ENCODE measurements at places on chromosomes 3 and 15. TPM values are rescaled to one million over a fixed set of nuclear protein-coding genes. Genes with fewer than 3 reads are reported as not detected.

Gene PLA2G4D
- total RNA-seq: not detected

Gene C3orf62
- 2.6 TPM for total RNA-seq

Gene CCR3
- not detected for total RNA-seq

Gene CPLX3
- total RNA-seq: not detected

Gene GCSAM
- 0.29 TPM for total RNA-seq

Gene PATL2
- 2.2 TPM for total RNA-seq

Gene SCAMP5
- 2.9 TPM for total RNA-seq

Gene ZNF592
- total RNA-seq: 21.3 TPM

Gene CDCP1
- total RNA-seq: 3.9 TPM

Gene TMEM207
- total RNA-seq: not detected

Gene GPR149
- not detected for total RNA-seq

Gene TCAIM
- total RNA-seq: 21.0 TPM

Gene DPPA2
- total RNA-seq: not detected

Gene CCDC54
- total RNA-seq: not detected

Gene ZNF35
- total RNA-seq: 16.1 TPM

Gene TBC1D2B
- total RNA-seq: 57.9 TPM

Gene UNC13C
- 0.05 TPM for total RNA-seq

Gene LARP6
- 38.0 TPM for total RNA-seq

Gene PFN2
- total RNA-seq: 92.4 TPM

Gene ZBED2
- total RNA-seq: not detected

Gene TOP2B
- 95.3 TPM for total RNA-seq

Gene CIAO2A
- 26.0 TPM for total RNA-seq

Gene PRTG
- total RNA-seq: 1.0 TPM

Gene WDR72
- not detected for total RNA-seq

Gene NOX5
- total RNA-seq: 0.10 TPM

Gene DISP2
- total RNA-seq: 0.32 TPM

Gene EID1
- 202 TPM for total RNA-seq

Gene LAMB2
- total RNA-seq: 503 TPM

Gene LDHAL6B
- not detected for total RNA-seq

Gene AGTR1
- 8.9 TPM for total RNA-seq

Gene CCR9
- total RNA-seq: not detected

Gene IMPG2
- total RNA-seq: 0.38 TPM

Gene PIF1
- 1.9 TPM for total RNA-seq

Gene PP2D1
- total RNA-seq: not detected

Gene PTX3
- total RNA-seq: 12.9 TPM

Gene SCAANT1
- total RNA-seq: not detected

Gene CPN2
- total RNA-seq: 0.14 TPM

Gene STAC
- total RNA-seq: 6.5 TPM

Gene NSUN3
- 12.1 TPM for total RNA-seq

Gene KLHL40
- total RNA-seq: not detected

Gene IGDCC3
- not detected for total RNA-seq

Gene FETUB
- total RNA-seq: 0.79 TPM

Gene BNIP2
- total RNA-seq: 110 TPM
